ENCODE measurements at places on chromosomes 3 and 15. TPM values are rescaled to one million over a fixed set of nuclear protein-coding genes. Genes with fewer than 3 reads are reported as not detected.

The STAB1 gene
- 0.90 TPM for total RNA-seq

The PIGZ gene
- 0.29 TPM for total RNA-seq

The GPR156 gene
- 1.4 TPM for total RNA-seq

The SEMA3G gene
- total RNA-seq: 2.4 TPM

The SLCO2A1 gene
- 0.98 TPM for total RNA-seq

The KCNAB1 gene
- 5.2 TPM for total RNA-seq
